NCI-H1092 (cell line): ENCODE measurements at places on chromosomes 16 and 17.

GRCh38 chr17:31416503-31416923 is 25.0 kb downstream of the RAB11FIP4 start:
- DNase-seq = no peak

DNA sequence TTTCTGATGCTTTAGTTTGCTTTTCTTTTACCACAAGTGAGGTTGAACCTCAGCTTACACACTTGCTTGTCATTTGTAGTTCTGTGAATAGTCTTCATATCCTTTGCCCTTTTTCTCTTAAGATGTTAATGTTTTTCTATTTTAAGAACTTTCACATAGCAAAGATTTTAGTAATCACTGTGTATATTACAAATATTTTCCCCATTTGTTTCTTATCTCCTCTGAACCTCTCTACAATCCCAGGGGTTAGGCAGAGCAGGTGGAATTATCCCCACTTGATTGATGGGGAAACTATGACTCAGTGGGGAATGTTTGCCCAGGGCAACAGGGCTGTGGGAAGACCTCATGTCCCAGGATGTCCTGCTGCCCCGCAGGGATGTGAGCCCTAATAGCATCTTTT is 11.7 kb upstream of the MYH3 start:
- DNase-seq = no peak

- no peak for DNase-seq
Measured at GRCh38 chr17:74832421-74832820, 27.3 kb downstream of the GRIN2C start.

GRCh38 chr17:39629898-39630297 is 3.1 kb downstream of the PPP1R1B start:
- DNase-seq = no peak

DNA sequence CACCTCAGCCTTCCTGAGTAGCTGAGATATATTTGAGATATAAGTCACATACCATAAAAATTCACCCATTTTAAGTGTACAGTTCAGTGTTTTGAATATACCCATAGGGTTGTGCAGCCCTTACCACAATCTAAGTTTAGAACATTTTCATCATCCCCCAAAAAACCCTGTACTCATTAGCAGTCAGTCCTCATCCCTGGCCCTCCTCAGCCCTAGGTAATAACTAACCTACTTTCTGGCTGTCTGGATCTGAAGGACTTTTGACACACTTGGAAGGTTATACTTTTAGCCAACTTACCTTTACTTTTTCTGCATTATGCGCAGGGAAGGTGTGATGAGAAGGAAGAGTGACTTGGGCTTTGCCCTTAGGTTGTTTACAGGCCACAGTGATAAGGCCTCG is 4.0 kb upstream of the PLEKHG4 start:
- DNase-seq = no peak

DNA sequence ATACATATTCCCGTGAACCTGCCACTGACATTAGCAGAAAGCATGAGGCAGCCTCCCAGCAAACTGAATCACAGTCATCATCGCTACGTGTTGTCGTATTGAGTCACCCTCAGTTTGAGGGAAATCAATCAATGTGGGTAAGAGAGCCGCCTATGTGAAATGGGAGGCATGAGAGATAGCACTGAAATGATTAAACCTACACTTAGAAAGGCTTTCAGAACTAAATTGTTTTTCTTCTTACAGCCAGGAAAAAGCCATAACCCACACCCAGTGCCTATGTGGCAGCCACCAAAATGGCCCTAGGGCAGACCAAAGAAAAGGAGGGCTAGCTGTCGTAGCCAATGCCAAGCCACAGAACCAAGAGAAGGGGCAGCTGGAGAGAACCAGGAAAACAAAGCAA is 90.5 kb downstream of the ADAMTS18 start:
- no peak for DNase-seq

DNA sequence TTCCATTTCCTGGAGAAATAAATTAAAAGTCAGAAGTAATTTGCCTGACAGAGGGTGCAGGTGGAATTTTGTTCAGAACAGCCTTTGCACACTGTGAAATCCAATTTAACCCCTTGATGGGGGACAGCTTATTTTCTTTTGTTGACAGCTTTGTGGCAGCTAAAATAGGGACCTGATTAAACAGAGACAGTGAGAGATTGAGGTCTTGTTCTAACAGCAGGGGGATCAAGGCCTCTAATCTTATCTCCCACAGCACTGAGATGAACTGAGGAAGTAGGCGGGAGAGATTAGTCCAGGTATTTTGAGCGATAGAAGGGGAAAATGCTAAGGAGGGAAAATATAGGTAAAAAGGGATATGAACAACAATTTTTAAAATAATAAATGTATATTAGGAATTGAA is 1491.4 kb upstream of the GOT2 start:
- DNase-seq = no peak

GRCh38 chr16:63361032-63361624 is 1324.9 kb upstream of the CDH8 start:
- peak; percentile 41 for DNase-seq

DNA sequence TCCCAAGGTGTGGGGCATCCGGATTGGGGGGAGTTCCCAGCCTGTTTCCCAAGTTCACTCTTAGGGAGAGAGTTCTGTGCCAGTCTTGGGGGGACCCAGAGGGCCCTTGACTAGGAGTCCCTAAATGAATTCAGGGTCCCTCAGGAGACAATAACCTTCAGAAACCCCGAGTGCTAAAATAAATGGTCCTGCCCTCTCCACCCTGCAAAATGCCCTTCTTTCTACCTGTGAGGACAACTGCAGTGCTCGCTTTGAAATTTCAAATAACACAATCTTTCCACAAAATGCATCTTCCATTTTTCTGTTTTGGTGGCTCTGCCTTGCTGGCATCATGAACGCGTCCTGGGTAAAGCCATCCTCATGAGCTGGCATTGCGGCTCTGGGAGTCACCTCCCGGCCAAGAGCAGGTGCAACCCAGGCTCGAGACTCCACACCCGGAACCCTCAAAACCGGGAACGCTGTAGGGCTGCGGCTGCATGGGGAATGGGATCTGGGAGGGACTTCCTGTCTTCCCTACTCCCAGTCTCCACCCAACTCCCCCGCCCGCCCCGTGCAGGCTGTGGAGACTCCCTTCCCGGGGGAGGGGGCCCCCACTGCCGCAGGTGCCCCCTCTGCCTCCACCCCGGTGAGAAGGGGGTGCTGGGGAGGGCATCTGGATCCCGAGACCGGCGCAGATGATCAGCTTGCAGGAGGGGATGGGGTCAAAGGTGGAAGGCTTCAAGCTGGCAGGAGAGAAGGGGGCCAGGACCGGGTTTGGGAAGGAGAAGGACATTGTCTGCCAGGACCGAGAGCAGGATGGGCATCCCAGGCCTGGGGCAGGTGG is at the start of gene ZNF205:
Gene ZNF205 (plus strand): TSS at position 529 of the 823 bp plus-strand sequence. CDS start 845 bp downstream, outside the sequence.
- DNase-seq = peak; percentile 83

DNA sequence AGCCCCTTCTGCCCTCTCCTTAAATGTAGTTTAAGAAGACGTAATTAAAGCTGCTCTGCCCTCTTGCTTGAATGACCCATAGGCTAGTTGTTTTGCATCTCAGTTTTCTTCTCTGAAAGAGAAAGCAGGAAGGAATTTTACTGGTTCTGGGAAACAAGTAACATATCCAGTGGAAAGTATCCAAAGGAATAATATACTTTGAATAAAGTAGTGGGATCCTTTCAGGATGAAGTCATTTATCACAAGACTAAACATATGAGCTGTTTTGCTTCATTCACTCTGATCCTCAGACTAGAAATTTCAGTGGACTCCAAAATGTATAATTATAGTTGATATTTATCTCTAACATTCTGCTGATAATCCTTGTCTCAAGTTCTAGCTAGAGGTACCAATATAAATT is 1297.6 kb upstream of the GOT2 start:
- DNase-seq = no peak
